Purkinje cell (primary cell): ENCODE measurements at places on chromosomes 13 and 19. TPM values are rescaled to one million over a fixed set of nuclear protein-coding genes. Genes with fewer than 3 reads are reported as not detected.

The HOMER3 gene
- polyA plus RNA-seq = 6.3 and 23.4 TPM in 2 replicates

The CYP2F1 gene
- not detected in 2 replicates for polyA plus RNA-seq

The VSTM1 gene
- polyA plus RNA-seq = not detected in 2 replicates

The MYH14 gene
- polyA plus RNA-seq = 2.1 and 6.2 TPM in 2 replicates

The GNG7 gene
- 5.0 and 6.7 TPM in 2 replicates for polyA plus RNA-seq

The CALR3 gene
- not detected in 2 replicates for polyA plus RNA-seq

The SOHLH2 gene
- 0.63 and 1.1 TPM in 2 replicates for polyA plus RNA-seq

The LSM14A gene
- polyA plus RNA-seq = 16.0 and 24.6 TPM in 2 replicates

The ZNF85 gene
- 6.6 and 7.5 TPM in 2 replicates for polyA plus RNA-seq

The CEACAM3 gene
- not detected in 2 replicates for polyA plus RNA-seq
